ENCODE measurements at places on chromosomes 11 and 22.
A peak's percentile ranks its signal among the peaks of the same experiment; 100 is the strongest.

DNA sequence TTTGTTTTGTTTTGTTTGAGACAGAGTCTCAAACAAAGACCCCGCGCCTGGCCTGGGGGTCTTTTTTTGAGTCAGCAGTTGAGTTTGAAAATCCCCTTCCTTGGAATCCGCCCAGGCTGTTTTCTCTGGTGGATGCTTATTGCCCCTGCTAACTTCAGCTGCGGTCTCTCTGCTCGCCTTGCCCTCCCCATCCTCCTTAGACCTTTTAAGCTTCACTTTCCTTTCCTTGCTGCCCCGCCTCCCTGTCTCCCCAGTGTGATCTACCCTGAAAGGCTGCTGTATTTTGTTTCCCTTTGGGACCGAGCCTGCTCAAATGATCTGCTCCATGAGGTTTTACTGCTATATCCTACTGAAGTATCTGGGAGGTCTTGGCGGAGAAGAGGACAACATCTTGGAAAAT lies 2.5 kb downstream of the USP18 start:
- no peak for DNase-seq

DNA sequence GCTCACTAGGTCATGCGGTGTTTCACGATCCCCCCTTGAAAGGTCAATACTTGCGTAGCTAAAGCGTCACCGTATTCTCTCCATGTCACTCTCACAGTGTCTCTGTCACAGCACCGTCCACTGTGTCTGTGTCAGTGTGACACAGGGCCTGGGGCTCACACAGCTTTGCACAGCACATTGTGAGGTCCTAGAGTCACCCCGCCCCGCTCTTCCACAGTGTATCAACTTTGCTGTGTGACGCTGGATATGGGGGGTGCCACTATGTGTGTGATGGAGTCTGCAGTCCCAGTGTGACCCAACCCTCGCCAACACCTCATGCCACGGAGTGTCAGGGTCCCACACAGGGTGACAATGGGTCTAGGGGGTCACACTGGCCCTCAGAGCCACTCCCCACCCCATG lies 583 bp downstream of the P4HA3 start:
- DNase-seq, result no peak

DNA sequence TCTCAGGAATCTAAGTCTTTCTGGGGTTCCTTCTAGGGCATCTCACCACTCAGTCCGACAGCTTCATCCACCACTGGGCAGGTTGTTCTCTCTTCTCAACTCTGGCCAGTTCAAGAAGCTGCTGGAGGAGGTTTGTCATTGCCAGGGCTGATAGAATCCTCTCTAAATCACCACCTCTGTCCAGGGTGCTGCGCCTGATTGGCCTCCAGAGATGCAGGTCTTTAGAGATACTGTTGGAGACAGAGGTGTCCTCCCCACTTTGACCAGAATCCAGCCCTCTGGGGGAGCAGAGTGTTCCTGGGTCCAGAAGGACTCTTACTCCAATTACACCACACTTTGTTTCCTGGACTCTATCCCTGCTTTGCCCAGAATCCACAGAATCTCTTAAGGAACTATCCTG lies 90.2 kb downstream of the NELL1 start:
- DNase-seq, result no peak

DNA sequence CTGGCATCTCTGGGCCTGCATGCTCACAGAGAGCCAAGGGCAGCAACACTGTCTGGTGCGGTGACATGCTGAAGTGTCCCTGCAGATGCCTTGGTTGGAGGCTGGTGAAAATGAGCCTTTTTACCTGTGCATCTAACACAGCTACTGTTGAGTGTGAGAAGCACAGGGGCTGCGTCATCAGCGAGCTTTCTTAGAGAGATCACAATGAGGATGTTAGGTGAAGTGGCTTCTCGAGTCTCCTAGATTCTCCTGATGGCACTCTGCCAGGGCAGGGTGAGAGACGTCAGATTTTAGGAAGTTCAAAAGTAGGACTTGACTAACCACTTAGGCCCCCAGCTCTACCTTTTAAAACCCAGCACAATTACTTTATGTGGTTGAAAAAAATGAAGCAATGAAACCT lies 3.6 kb upstream of the SLC15A3 start:
- DNase-seq, result no peak

DNA sequence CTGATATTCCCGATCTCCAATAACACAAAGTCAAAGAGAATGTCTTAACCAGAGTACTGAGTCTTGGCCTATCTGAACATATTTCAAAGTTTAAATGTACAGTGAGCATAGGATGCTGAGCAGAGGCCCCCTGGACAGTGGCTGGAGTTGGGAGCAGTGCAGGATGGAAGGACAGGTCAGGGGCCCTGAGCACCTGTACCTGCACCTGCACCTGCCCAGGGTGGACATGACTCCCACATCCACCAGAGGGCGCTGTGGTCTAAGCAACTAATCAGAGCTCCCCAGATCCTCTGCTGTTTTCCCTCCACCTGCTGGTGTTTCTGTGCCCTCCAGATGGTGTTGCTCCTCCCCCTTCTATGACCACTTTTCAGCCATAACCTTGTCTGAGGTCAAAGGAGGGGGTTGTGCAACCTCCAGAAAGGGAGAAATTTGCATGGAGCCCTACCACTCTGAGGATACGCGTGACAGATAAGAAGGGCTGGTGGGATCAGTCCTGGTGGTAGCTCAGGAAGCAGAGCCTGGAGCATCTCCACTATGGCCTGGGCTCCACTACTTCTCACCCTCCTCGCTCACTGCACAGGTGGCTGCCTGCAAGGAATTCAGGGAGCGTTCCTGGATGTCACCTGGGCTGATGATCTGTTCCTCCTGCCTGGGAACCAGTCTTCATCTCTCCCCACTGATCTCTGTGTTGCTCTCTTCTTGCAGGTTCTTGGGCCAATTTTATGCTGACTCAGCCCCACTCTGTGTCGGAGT lies 49.1 kb upstream of the VPREB1 start:
- DNase-seq, result peak; percentile 41

- peak; percentile 46 for DNase-seq
Observed at GRCh38 chr22:28442264-28442710, 237.4 kb downstream of the TTC28 start.

GRCh38 chr11:103582351-103582909 lies 454.0 kb upstream of the DDI1 start:
- DNase-seq, result no peak

- DNase-seq, result no peak
Observed at GRCh38 chr11:64723907-64724862, 1.2 kb upstream of the NRXN2 start.

- DNase-seq, result no peak
Observed at GRCh38 chr11:46876471-46876870, 30.4 kb upstream of the CKAP5 start.

- no peak for DNase-seq
Observed at GRCh38 chr11:17929171-17929570, 83.7 kb downstream of the SERGEF start.

GRCh38 chr11:72812604-72812966 lies 1.6 kb upstream of the ATG16L2 start:
- no peak for DNase-seq

- DNase-seq, result no peak
Observed at GRCh38 chr11:114150671-114151070, 91.2 kb downstream of the ZBTB16 start.

GRCh38 chr11:19994672-19995071 lies 165.6 kb downstream of the DBX1 start:
- no peak for DNase-seq
